Left ventricle myocardium inferior (tissue), 1 donor: ENCODE measurements at places on chromosomes 6 and 20.

GRCh38 chr6:89436226-89436625 is 3.3 kb downstream of the ANKRD6 start:
- no peak overlapping the region for H3K4me3 ChIP-seq
- no peaks in the 10 kb centered on the region for H3K27me3 ChIP-seq

DNA sequence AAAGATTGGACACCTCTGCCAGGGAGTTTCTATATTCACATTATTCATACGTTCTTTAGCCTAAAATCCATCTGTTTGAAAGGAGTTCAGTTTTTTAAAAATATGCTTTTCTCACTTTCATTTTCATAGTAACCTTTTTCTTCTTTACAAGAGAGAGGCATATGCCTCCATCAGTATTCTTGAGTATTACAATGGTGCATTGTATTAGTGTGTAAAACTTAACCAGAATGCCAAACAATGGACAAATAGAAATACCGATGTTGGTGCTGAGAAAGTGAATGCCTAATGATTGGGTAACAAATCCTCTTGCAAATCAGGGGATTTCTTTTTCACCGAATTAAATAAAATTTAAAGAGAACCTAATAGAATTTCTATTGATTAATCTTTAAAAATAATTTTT is 163.2 kb upstream of the LAMA2 start:
- H3K4me3 ChIP-seq: no peak overlapping the region
- no peak overlapping the region for H3K27ac ChIP-seq
- no peaks in the 10 kb centered on the region for H3K36me3 ChIP-seq
- no peaks in the 10 kb centered on the region for H3K4me1 ChIP-seq
- no peak for DNase-seq

- H3K27me3 ChIP-seq: no peaks in the 10 kb centered on the region
- no peaks in the 10 kb centered on the region for H3K36me3 ChIP-seq
- no peak for DNase-seq
- H3K4me1 ChIP-seq: no peaks in the 10 kb centered on the region
- H3K4me3 ChIP-seq: no peak overlapping the region
Observed at GRCh38 chr6:14292119-14292518, 174.5 kb downstream of the CD83 start.

- no peak for DNase-seq
- no peak overlapping the region for H3K27ac ChIP-seq
- H3K36me3 ChIP-seq: no peaks in the 10 kb centered on the region
- no peaks in the 10 kb centered on the region for H3K4me1 ChIP-seq
- H3K4me3 ChIP-seq: no peak overlapping the region
Observed at GRCh38 chr6:91538622-91539021, 951.8 kb upstream of the MAP3K7 start.

GRCh38 chr20:51759769-51760510 is 8.2 kb downstream of the ATP9A start:
- peaks cover 8% of the 10 kb centered on the region for H3K4me1 ChIP-seq
- DNase-seq: no peak
- no peaks in the 10 kb centered on the region for H3K36me3 ChIP-seq
- no peaks in the 10 kb centered on the region for H3K27me3 ChIP-seq
- H3K27ac ChIP-seq: no peak overlapping the region
